Stimulated activated CD8-positive, alpha-beta memory T cell treated with anti-CD3 and anti-CD28 coated beads, Interleukin-2, amount 100 ng/mL, for 1 hour (primary cell): ENCODE measurements at places on chromosomes 4 and X.

DNA sequence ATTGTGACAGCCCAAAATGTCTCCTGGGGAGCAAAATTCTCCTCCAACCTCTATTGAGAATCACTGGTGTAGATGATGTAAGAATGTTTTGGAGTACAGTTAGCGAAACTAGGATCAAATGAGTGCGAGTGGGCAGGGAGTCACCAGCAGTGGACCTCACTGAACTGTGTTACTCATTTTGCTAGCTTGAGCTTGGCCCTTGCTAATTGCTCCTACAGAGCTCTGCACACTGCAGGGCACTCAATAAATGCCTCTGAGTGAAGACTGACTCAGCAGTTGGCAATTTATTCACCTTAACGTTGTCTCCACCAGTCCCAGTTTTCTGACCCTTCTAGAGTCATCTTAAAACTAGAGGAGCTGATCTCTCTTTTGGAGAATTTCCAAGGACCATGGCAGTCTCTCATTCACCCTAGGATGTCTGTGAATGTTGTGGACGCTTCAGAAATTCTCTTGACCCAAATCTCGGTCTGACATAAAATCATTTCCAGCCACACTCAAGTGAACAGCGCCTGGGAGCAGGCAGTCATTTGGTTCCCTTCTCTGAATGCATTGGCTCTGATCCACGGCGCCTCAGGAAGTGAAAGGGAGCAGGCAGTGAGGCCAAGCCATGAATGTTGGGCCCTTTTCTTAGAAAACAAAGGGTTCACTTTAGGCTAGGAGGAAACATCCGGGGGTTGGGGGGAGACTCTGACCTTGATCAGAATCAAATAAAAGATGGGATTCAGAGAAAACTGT is 148.1 kb downstream of the NWD2 start:
- DNase-seq: no peak

- DNase-seq: no peak
Measured at GRCh38 chr4:114384629-114385028, 214.0 kb upstream of the UGT8 start.

- DNase-seq: no peak
Measured at GRCh38 chrX:30653415-30654131, at the start of gene GK. GK (plus strand) TSS chrX:30653423; CDS start chrX:30653538, 115 bp downstream.

DNA sequence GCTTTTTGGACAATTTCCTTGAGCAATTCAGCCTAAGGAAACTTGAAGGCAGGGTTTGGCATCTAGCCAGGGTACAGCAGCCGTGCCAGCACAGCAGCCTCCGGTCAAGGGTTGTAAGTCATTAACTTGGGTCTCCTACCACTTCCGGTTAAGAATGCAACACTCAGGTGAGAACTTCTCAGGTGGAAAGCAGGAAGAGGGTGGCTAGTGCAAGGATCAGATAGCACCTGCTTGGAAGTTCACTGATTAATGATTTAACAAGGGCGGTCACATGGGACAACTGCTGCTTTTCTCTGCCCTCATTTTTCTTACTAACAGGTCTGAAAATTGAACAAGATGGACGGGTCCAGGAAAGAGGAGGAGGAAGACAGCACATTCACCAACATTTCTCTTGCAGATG is 30.1 kb upstream of the SCOC start:
- no peak for DNase-seq

GRCh38 chr4:68895561-68896198 is 55.9 kb downstream of the UGT2A3 start:
- no peak for DNase-seq

DNA sequence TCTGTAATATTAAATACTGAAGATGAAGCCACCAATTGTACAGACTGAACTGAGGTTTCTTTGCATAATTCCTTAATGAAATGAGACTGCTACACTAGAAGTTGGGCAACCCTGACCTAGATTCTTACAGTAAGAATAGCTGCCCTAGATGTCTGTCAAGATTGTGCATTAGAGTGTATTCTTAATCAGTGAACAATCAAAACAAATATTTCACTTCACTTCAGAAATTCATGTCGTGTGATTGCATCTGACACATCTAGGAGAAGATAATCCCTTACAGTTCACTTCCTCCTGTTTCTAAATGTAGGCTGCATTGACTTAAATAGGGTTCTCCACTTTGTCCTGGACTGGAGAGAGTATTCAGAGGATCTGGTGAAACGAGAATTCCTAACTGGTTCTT is 283.1 kb downstream of the HNRNPD start:
- DNase-seq: no peak

GRCh38 chrX:141185366-141185765 is 8.4 kb upstream of the LDOC1 start:
- no peak for DNase-seq

DNA sequence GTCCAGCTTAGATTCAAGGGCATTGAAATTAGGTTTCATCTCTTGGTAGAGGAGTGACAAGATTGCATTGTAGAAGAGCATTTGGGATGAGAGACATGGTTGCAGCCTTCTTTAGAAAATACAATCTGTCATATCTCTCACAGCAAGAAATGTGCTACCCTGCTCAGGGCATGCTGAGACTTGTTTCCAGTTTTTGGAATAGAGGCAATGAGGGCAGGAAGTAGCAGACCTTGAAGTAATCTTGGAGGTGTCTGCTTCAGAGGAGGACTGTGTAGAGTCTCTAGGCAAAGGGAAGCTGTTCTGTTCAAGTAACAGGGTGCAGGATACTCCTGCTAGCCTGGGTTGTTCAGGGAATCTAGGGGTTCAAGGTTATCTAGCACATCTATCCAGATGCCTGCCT is 116.1 kb upstream of the ZNF827 start:
- no peak for DNase-seq

- no peak for DNase-seq
Measured at GRCh38 chr4:70544279-70544868, 26.0 kb downstream of the AMTN start.

GRCh38 chr4:153641532-153641931 is 42.5 kb upstream of the TLR2 start:
- DNase-seq: no peak

DNA sequence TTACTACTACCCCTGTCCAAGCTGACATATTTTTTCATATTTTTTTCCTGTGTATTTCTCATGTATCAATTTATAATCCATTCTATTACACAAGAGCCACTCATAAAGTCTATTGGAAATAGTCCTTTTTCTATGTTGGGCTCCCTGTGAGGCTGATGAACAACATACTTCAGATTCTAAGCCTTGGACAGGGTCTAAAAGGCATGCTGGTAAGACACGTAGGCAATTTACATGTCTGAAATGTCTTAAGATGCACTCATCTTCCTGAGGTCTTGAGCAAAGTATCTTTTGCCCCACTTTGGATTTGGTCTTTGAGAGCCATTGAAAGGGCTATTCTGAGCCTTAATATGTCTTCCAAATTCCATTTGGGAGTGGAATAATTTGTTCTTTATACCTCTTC is 31.8 kb downstream of the OCIAD1 start:
- DNase-seq: no peak

GRCh38 chrX:53256446-53257041 is 24.8 kb downstream of the IQSEC2 start:
- no peak for DNase-seq

GRCh38 chr4:142690406-142691163 is 155.5 kb downstream of the INPP4B start:
- DNase-seq: no peak

DNA sequence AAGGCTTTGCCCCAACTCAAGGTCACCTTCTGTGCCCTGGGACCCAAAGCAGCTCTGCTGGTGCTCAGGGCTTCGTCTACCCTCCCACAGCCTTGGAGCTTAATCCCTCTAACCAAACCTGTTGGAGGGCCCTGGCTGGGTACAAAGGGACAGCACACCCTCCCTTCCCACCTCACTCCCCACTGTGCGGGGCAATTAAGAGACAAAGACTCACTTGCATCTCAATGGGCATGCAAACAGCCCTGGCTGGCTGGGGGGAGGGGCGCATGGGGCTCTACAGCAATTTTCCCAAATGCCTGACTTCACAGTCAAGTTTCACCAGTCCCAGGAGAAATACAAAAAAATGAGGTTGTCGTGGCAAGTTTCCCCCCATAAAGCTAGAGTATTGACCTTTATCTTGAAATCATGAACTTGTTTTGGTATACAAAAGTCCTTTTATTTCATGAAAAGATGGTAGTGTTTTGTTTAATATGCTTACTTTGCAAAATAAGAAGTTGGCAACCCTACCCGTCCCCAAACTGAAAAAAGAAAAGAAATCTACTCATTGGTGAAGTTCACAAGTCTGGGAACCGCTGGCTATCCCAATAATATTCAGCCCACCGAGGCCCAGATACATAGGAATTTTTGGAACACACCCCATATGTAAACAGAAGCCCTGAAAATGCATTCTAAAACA is 4.1 kb upstream of the CD99L2 start:
- DNase-seq: no peak

DNA sequence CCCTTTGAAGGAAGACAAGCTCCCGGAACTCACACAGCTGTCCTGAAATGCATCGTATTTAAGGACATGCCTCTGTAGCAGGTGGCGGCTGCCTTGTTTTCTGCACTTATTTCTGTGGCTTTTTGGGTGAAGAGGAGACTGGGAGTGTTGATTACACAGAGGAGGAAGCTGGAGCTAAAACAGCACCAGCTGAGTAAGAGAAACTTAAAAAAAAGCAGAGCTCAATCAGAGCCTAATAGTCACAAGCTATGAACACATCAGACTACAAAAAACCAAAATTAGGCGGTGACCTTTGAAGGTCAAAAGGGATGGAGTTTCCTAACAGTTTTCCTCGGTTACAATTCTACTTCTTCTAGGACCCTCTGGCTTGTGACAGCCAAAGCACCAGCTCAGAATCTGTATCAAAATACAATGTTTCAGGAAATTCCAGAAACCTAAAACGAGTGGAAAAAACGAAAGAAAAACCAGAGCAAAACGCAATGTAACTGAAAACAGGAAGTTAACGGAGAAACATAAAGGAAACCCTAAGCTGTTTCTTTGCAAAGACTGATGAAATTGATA is 13.5 kb downstream of the PRKX start:
- no peak for DNase-seq

GRCh38 chr4:6426571-6427438 is 45.6 kb downstream of the PPP2R2C start:
- no peak for DNase-seq

DNA sequence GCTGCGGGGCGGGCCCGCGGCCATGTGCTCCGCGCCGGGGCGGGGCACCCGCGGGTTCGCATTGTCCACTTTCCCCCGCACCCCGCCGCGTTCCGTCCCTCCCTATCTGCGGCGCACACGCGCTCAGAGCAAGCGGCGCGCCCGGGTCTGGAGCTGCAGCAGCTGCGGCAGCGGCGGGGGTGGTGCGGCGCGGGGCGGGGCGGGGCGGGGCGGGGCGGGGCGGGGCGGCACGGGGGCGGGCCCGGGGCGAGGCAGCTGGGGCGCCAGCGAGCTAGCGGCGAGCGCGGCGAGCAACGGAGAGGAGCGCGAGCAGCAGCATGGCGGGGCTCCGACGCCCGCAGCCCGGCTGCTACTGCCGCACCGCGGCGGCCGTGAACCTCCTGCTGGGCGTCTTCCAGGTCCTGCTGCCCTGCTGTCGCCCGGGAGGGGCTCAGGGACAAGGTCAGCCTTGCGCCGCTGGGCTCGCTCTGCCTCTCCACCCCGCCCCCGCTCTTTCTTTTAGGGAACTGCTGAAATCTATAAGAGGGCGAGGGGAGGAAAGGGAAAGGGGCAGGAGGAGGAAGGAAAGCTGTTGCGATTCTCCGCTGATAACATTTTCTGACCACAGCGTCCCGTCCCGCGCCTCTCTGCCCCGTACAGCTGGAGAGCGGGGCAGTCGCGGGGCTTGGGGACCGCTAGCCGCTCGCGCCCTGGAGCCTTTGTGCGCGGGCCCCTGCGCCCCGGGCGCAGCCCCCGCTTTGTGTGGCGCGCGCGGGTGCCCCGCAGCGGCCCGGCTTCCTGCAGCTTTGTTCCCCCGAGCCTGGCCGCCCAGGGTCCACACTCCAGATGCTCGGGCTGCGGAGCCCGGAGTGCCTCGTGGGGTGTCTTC is at the start of gene TMEM131L:
Gene TMEM131L (plus strand): TSS at position 280 of the 868 bp plus-strand sequence. CDS start 38 bp downstream, at position 318.
- DNase-seq: no peak

- no peak for DNase-seq
Measured at GRCh38 chr4:1293991-1294390, 4.3 kb downstream of the MAEA start.

DNA sequence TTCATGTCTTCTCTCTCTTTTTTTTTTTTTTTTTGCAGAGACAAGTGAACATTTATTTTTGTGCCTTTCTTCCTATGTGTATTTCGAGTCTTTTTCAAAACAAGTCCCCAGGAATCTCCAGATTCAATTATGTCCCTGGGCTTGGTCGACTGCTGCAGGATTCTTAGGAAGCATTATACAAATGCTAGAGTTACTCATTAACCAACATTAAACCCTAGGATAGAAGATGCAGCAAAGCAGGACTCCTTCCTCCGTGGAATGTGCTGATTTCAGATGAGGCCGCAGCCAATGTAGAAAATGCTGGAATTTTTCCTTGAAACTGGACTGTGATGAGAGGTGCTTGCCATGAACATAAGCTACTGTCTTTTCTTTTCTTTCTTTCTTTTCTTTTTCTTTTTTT is 3.4 kb downstream of the ZNF81 start:
- no peak for DNase-seq
